Left renal pelvis (tissue), 4 donors: ENCODE measurements at places on chromosomes 11 and 22.

- DNase-seq, result no peak
Measured at GRCh38 chr11:62911137-62912130, 9.7 kb downstream of the CHRM1 start.

DNA sequence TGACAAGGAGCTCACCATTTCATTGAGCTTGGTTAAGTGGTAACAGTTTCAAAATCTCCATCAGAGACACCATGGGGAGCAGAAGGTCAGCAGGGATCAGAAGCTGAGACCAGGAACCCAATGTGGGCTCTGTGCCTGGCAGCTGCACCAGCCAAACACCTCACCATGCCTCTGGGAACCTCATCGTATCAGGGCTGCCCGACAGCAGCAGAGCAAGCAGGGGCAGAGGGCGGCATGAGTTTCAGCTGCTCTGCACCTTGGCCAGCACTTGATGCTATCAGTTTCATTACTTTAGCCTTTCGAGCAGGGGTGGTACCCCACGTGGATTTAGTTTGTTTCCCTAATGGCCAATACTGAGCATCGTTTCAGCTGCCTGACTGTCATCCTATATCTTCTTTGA lies 77.8 kb downstream of the DGCR2 start:
- DNase-seq, result no peak

DNA sequence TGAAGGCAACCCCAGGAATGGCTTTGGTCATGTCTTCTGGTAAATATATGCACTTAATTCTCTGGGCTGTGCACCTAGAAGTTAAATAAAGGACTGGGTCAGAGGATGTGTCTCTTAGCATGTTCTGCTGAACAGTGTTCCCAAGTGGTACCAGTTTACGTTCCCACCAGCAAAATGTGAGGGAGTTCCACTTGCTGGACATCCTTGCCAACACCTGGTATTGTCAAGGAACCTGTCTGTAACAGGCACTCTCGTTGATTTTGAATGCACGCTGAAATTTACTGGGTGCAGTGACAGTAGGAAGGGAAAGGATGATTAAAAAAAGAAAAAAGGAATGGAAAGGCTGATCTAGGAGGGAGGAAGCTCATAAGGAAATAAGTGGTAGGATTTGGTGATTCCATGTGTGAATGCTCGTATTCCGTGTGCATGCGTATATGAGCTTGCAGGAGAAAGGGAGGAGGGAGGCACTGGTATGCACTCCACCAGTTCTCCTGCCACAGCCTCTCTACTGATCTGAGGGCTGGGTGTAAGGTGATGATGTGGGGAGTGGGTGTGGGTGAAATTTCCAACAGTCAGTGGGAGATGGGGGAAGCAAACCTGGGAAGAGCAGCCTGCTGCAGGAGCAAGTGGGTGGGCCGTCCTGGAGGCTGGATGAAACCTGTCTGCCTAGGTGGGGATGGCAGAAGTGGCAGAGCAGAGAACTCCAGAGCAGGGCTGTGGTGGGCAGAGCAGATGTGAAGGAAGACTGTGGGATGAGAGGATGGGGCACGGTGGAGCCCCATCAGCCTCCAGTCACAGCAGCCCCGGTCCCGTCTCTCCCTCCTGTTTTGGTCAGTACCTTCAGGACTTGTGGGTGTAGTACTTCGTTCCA lies 15.0 kb downstream of the MED15 start:
- no peak for DNase-seq

DNA sequence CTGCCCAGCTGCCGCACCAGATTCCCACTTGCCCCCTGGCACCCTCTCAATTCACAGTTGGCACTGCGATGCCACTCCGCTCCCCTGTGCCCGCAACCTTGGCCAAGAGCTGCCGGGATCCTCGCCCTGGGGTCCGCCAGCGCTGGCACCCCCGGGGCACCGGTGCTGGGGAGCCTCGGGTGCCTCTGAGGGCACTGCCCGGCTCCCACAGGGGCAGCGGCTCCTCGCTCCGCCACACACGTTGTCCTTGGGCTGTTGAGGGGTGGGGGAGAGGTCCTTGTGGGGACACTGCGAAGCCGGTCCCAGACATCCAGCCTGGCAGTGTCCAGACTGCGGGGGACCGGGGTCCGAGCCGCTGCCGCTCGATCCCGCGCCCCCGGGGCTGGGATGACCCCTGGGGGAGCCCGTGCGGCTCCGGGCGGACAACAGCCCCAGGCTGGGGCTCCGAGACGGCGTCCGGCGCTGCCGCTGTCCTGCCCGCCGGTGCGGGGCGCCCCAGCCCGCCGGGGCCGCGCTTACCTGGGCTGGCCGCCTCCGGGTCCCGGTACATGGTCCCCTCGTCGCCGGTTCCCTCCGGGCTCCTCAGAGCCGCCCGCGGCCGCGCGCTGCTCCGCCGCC lies 496 bp downstream of the SYT7 start:
- DNase-seq, result no peak

DNA sequence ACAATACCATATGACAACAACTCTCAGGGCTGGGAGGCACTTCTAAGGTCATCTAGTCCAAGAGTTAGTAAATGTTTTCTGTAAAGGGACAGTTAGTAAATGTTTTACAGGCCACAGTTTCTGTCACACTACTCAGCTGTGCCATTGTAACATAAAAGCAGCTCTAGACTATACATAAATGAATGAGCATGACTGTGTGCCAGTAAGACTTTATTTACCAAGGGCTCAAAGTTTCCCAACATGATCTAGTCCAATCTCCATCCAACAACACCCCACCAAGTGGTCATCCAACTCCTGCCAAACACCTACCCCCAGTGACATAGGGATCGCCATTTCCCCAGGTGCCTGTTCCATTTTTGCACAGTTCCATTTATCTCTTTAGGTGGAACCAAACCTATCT lies 12.1 kb downstream of the SERGEF start:
- no peak for DNase-seq

GRCh38 chr11:120702656-120703055 lies 191.1 kb downstream of the GRIK4 start:
- DNase-seq, result no peak

DNA sequence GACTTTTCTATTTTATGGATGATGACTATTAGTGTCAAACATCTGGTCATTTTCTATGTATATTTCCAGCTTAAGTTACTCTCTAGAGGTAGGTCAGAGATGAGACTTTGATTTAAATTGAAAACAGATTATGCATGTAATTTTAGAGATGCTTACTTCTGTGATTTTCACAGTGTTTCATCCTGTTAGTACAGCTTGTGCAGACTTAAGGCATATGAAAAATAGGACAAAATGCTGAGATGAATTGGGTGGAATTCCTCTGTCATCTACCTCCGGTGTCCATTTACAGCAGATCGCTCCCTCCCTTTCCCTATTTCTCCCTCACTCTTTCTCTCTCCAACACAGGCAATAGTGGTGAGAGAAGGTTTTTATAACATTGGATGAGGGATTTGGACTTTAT lies 14.1 kb downstream of the JAM3 start:
- DNase-seq, result no peak
